ENCODE measurements at places on chromosomes 1 and 21.

- no peak for DNase-seq
Observed at GRCh38 chr1:245143849-245144248, 10.9 kb upstream of the KIF26B start.

- DNase-seq = peak; percentile 57
Observed at GRCh38 chr1:17565461-17566252, 26.2 kb downstream of the ARHGEF10L start.

DNA sequence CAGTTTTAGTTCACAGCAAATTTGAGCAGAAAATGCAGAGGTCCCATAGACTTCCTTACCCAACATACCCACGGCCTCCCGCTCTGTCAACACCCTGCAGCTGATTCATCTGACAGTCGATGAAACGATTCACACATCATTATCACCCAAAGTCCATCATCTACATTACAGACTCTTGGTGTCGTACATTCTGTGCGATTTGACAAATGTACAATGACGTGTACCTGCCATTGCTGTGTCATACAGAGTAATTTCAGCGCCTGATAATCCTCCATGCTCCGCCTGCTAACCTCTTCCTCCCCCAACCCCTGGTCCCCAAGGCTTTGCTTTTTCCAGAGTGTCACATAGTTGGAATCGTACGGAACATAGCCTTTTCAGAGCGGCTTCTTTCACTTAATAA, 94.7 kb upstream of the SLC25A33 start:
- DNase-seq = no peak

DNA sequence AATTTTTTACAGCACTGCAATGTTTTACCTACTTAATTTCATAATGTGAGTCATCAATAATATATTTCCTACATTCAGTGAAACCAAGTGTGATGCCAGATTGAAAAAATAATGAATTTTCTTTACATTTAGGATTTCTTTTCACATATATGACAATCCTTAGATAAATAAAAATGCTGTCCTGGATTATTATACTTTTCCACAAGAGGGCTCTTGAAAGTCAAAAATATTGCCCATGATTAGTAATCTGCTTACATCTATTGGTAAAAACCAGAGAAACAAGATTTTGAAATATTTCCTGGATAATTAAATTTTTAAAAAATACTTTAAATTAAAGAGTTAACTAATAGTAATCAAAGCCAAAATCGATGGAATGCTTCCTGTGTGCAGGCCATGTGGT, 86.8 kb upstream of the PLPPR4 start:
- no peak for DNase-seq

- DNase-seq = peak; percentile 36
Observed at GRCh38 chr1:98661544-98662355, at the start of gene SNX7. Gene SNX7 (plus strand): TSS chr1:98661721. CDS start chr1:98661732, 11 bp downstream.

DNA sequence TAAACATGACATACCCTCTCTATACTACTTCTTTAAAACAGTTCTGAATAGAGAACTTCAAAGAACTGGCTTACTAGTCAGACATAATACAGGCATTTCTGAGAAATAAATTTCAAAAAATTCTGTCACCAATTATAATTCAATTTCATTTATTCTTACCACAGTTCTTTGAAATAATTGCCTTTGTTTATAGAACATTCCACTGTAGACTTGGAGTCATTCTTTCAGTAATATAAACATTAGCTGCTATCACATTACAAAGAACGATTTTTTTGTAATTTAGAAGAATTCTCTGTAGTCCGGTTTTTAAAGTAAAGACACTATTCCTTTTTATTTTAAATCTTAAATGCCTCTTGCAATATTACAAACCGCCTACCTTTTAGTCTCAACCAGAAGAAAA, 146.4 kb upstream of the COL11A1 start:
- DNase-seq = no peak

- no peak for DNase-seq
Observed at GRCh38 chr1:227947386-227947675, 401 bp downstream of the WNT9A start.

- DNase-seq = peak; percentile 37
Observed at GRCh38 chr1:172287208-172287607, 133.3 kb upstream of the C1orf105 start.

GRCh38 chr1:2977886-2978611, 43.2 kb upstream of the ACTRT2 start:
- no peak for DNase-seq

- DNase-seq = no peak
Observed at GRCh38 chr1:69485616-69486015, 82.1 kb upstream of the LRRC7 start.

DNA sequence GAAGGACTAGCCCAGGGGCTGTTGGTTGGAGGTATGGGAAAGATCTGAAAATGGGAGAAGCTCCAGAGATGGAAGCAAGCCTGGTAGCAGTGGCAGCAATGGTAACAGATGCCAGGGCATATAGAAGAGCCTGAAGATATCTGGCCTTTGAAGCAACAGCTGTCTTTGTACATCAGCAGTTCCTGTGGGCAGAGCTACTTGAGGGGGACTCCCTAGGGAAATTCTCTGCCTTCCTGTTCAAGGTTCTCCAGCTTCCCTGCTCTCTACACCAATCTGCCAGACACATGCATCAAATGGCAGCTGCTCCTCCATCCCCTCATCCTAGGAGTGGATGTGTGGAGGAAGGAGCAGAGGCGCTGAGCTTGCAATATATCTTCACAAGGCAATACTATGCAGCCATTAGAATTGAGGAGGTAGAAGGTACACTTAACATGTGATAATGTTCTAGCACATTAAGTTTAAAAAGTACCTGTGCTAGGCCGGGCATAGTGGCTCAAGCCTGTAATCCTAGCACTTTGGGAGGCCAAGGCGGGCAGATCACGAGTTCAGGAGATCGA, 2.2 kb downstream of the TMEM35B start:
- peak; percentile 37 for DNase-seq

GRCh38 chr1:232965912-232966217, 15.5 kb downstream of the NTPCR start:
- DNase-seq = no peak

GRCh38 chr1:83064589-83065242, 934.2 kb downstream of the TTLL7 start:
- no peak for DNase-seq

GRCh38 chr1:212137854-212138253, 102.3 kb downstream of the DTL start:
- no peak for DNase-seq
